GM18507 (cell line): ENCODE measurements at places on chromosomes 16 and 17.

DNA sequence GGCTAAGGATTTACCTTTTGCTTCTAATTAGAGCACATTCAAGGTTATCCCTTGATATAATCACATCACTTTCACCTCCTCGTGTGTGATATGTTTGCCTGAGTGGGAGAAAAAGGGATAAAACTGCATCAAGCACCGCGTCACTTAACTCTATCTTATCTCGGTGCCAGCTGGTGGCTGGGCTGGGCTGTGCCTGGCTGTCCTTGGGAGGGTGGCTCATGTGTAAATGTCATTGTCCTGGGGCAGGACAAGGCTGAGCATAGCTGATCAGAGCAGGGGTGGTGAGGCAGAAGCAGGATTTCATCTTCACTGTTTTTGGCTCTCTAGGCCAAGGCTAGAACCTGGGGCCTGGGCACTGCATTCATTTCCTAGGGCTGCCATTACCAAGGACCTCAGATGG is 105.3 kb downstream of the RAP1GAP2 start:
- DNase-seq: no peak

- no peak for DNase-seq
Measured at GRCh38 chr16:79109771-79110170, 490.8 kb downstream of the MAF start.

- DNase-seq: no peak
Measured at GRCh38 chr16:56726283-56726682, 3.6 kb upstream of the NUP93 start.

DNA sequence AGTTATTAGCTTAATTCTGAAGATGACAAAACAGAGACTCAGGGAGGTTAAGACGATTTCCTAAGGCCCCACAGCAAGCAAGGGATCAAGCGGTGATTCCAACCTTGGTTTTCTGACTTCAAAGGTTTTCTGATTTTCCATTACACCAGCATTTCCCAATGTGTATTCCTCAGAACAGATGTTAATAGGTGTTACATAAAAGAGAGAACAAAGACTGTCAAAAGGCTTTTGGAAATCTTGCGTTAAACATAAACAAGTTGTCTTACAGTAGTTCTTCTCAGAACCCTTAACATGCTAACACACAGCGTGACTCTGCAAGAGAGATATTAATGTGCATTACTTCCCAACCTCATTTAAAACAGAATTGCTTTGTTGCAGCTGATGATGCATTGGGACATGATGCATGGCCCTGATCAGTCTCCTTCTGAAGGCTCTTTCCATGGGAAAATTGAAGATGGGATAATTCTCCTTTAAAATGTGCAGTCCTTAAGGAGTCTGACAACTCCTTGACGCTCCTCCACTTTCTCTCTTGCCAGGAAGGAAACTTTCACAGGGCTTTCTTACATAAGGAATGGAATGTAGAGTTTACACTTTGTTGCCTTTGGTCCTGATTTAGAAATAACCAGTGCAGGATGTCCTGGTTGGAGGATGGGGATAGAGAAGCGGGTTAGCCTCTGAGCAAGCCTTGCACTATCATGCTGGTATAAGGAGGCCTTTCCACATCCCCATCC is 21.5 kb upstream of the MMD start:
- no peak for DNase-seq

DNA sequence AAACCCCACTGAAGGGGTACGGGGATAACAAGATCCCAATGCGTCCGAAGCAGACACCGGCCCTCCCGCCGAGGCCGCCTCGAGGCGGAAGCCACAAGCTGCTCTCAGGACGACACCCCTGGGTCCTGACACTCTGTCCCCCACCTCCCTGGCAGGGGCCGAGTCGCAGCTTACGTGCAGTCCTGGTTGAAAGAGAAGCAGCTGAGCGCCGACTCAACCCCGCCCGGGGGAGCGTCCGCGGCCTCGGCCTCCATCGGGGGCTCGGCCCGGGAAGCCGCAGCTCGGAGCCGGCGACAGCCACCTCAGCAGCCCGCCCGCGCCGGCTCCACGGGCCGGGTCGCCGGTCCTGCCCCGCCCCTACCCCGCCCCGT is at the start of gene WIPI1:
WIPI1 (minus strand) TSS at position 329 of the 371 bp plus-strand sequence; CDS start at position 254, 75 bp downstream.
- no peak for DNase-seq

DNA sequence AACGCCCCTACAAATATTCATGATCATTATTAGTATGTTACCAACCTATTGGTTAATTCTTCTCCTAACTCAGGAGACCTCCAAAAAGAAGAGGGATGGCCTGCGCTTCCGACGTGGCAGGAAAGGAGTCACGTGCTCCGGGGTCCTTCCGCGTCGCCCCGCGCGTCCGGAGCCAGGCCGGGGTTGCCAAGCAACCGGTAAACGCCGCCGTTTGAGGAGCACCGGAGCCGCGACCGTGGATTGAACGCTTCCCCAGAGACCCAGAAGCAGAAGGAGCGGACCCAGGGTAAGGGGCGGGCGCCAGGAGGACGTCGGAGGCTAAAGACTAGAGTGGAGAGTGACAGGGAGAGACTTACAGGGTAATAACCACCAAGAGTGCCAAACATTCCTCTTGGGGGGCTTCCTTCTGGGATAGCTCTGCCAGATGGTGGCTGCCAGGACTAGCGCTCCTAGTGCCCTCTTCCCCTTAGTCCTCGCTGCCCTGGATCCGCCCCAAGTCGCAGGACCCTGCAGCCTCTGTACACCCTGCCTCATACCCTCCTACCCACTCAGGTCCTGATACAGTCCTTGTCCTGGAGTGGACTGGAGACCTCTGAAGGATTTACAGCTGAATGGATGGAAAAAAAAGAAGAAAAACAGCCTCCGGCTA is at the start of gene DNAI2:
DNAI2 (plus strand) TSS at position 175 of the 649 bp plus-strand sequence. CDS start 7,584 bp downstream, outside the sequence.
- DNase-seq: no peak

GRCh38 chr17:1047879-1048470 is 51.0 kb downstream of the TIMM22 start:
- no peak for DNase-seq

- no peak for DNase-seq
Measured at GRCh38 chr16:83541231-83541630, 266.5 kb upstream of the HSBP1 start.

GRCh38 chr17:60827943-60828342 is 150.3 kb downstream of the BCAS3 start:
- DNase-seq: no peak

DNA sequence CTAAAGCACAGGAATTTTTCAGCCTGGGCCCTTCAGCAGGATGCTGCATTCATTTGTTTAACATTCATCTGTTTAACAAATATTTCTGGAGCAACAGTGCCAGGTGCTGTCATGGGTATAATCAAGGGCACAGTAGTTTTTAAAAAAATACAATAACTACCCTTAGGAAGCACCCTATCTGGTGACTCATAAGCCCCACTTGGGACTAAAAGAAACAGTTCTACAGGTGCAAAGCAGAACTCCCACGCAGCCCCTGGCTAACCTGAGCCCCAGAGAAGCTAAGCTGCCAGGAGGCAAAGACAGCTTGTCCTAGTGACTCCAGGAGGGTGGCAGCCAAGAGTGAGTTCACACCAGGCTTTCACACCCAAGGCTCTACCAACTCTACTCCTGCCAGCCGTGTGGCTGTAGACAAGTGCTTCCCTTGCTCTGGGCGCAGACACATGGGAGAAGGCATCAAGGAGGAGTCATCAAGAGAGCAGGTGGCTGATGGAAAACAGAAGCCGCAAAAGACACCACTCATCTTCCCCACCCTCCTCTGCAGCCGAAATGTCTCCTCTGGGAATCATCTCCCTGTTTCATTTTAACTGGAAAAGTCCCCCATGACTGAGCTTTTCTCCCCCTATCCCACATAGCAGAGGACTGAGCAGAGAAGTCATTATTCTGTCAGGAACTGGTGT is 14.4 kb downstream of the CUEDC1 start:
- DNase-seq: no peak

GRCh38 chr17:73478768-73479424 is 165.3 kb downstream of the SDK2 start:
- DNase-seq: no peak

DNA sequence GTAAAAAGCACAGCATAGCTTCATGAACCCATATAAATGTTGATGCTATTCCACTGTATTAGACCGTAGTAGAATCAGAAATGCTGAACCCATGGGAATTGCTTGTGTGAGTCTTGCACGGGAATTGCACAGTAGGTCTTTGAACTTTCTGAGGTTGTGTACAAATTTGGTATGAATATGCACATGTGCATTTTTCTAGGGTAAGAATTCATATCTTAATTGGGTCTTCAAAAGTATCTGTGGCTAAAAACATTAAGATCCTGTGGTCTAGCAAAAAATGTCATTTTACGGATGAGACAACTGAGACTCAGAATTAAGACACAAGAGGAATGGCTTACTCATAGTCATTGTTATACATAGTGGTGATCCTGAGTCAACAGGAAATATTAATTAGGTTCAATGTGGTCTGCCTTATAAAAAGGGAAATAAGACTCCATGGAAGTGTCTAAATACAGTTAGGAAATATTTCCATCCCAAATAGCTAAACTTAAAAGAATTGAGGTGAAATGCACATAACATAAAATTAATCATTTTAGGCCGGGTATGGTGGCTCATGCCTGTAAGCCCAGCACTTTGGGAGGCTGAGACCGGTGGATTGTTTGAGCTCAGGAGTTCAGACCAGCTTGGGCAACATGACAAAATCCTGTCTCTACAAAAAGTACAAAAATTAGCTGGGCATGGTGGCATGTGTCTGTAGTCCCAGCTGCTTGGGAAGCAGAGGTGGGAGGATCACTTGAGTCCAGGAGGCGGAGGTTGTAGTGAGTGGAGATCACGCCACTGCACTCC is 22.8 kb downstream of the TAOK1 start:
- DNase-seq: no peak

- no peak for DNase-seq
Measured at GRCh38 chr17:2924211-2924610, 128.0 kb downstream of the RAP1GAP2 start.

DNA sequence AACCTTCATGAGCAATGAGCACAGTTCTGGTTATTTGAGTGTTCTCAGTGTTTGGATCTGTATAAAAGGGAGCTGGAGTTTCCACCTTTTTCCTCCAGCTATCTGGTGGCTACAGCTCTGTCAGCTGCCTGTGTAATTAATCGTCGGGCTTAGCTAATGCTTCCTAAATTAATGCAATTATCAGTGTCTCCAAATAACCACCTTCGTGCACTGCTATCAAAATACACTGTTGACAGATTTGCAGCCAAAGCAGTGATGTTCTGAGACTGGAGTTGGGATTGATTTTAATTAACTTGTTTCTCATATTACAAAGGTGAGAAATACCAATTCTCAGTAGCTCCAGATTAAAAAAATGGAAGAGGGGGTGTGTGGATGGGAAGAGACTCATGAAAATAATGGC is 325.8 kb downstream of the CBLN1 start:
- no peak for DNase-seq

GRCh38 chr17:64320613-64321553 is 57.8 kb upstream of the TEX2 start:
- peak; percentile 54 for DNase-seq

DNA sequence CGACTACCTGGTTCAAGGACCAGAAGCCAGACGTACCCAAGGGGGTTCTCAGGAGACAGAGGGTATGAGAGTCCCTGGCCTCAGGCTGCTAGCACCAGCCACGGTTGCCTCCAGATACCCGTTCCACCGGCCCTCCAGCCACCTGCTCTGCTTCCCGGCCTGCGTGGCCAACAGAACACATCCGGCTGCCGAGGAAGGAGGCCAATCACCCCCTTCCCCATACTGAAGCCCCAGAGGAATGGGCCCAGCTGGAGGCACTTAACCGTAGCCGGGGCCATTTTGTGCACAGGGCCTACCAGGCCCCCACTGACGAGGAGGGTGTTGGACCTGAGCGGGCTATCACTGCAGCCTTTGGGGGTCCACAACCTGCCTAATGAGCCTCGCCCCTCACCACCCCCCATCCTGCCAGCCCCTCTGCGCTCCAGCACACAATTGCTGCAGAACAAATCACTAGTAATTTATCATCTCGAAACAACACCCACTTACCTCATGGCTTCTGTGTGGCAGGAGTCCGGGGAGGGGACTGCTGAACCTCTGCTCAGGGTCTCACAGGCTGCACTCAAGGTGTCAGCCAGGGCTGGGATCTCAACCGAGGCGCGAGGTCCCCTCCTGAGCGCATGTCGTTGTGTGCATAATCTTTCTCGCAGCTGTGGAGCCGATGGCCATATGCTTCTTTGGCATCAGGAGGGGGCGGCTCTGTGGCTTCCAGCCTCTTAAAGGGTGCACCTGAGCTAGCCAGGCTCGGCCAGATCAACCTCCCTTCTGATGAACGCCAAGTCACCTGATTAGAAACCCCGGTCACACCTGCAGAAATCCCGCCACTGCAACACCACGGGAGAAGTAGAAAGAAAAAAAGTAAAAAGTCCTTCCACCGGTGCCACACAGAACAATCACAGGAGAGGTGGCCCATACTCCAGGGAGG is 10.1 kb upstream of the KREMEN2 start:
- no peak for DNase-seq

DNA sequence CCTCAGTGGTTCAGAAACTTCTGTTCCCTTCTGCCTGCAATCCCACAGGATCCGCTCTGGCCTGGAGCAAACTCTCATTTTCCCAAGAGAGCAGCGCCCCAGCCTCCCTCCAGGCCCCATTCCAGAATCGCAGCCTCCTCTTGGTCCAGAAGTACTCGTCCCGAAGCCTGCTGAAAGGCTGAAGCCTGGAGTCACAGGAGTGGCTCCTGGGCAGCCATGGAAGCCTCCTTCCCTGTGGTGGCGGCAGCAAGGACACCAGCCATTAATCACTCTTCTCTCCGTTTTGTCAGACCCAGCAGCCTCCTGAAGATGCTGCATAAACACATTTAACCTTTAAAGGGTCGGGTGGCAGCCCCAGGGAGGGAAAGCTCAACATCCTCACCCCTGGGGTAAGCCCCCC is 66.9 kb upstream of the TNRC6C start:
- no peak for DNase-seq
